Mucosa of gallbladder (tissue), 1 donor: ENCODE measurements at places on chromosomes 7 and 10. TPM values are rescaled to one million over a fixed set of nuclear protein-coding genes. Genes with fewer than 3 reads are reported as not detected.
A peak's percentile ranks its signal among the peaks of the same experiment; 100 is the strongest.

DNA sequence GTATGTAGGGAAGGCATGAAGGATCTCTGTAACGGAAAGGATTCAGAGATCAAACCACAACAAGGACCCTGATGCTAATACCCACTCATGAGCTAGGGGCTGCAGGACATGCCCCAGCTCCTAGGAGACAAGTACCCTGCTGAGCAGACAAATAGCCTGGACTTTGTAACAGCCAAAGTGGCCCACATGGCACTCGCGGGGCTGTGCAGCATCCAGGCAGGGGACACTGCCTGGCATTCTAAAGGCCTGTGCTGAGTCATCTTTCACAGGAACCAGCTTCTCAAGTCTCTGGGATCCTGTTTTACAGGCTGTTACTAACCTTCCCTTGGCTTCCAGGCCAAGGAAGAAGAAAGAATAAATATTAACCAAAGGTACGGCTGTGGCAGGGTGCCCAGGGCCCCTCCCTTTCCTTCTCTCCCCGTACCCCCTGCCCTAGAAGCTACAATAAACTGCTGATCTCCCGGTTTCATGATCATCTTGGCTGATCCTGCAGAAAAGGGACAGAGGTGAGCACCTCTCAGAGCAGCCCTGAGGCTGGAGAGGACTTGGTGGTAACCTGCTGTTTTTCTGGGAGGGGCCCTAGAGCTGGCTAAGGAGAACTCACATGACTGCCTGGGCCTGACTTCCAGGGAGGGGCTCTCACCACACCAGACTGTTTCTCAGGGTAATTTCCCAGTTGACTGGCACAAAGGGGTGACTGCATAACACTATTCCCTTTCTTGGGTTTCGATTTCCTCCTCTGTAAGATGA is 4.2 kb upstream of the RPEL1 start:
- peak; percentile 90 for DNase-seq

DNA sequence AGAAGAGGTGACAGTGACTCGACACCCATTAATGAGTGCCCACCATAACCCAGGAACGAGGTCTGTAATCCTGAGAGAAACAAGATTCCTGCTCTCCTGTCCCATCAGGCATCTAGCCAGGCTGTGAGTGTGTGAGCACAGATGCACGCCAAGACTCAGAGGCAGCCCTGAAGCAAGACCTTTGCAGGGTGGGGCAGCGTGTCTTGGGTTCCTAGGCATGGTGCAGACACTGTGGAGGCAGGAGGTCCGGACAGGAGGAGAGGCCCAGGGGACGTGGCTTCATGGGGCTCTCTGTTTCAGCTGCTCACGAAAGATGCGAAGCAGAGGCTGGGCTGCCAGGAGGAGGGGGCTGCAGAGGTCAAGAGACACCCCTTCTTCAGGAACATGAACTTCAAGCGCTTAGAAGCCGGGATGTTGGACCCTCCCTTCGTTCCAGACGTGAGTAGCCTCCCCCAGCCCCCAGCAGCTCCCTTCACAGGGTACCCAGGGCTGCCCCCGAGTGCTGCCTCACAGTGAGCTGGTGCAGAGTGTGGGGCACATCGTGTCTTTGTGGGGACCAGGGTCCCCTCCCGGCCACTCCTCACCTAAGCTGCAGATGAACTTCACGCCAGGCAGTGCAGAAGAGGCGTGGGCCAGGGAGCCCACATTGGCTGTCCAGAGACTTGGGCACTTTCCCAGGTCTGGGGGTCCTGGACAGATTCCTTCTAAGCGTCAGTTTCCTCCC is 94.5 kb downstream of the RGS10 start:
- no peak for DNase-seq

- DNase-seq = peak; percentile 87
Measured at GRCh38 chr10:32346551-32347362, at the start of gene EPC1. Gene EPC1 (minus strand): TSS chr10:32347158. CDS start chr10:32346915, 243 bp downstream.

Gene ADGRA1
- not detected for total RNA-seq

Gene ABI1
- 57.1 TPM for total RNA-seq

- DNase-seq = no peak
Measured at GRCh38 chr7:81973117-81973516, 203.3 kb upstream of the HGF start.

- no peak for DNase-seq
Measured at GRCh38 chr7:46321556-46322205, 400.6 kb upstream of the IGFBP3 start.

Gene MCMBP
- total RNA-seq = 36.6 TPM

- no peak for DNase-seq
Measured at GRCh38 chr7:34062826-34063225, 157.5 kb downstream of the BMPER start.

DNA sequence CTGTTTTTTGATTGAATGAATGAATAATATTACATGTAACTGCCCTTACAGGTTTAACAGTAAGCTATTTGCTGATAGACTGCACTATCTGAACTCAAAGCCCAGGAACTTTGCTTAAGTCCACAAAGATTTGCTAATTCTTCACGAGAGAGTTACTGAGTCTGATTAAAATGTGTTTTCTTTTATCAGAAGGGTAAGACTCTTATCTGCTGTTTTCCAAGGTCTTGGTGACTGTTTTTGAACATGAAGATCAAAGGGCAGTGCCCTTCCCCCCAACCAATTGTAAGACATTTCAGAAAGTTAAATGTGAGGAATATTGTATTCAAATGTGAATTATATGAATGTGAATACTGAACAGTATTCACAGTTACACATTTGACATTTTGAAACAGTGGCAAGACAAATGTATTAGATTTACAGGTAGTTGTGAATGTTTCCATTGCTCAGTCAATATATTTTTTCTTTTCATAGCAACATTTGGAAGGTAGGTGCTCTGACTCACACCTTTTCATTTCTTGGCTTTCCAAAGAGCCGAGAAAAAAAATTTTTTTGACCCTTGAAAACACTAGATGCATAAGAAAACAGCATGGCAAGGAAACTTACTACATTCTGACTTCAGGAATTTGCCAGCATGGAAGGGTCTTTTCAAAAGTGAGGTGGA is 62.7 kb downstream of the DKK1 start:
- no peak for DNase-seq

- no peak for DNase-seq
Measured at GRCh38 chr7:50431316-50431715, 18.8 kb downstream of the FIGNL1 start.

DNA sequence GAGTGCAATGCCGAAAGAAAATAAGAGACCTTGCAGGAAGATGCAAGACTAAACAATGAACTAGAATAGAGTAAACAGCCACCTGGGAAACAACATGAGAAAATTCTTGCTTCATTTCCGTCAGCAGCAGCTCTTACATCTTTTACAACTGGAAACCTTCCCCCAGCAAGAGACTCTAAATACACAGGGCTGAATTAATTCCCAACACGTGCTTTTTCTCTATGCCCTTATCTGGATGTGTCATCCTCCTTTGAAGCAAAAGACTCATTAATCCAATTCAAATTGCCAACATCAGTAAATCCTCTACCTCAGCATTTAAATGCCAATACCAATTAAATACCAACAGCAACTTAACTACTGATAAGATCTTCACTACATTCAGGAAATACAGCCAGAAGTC is 99.0 kb upstream of the PDE1C start:
- no peak for DNase-seq

DNA sequence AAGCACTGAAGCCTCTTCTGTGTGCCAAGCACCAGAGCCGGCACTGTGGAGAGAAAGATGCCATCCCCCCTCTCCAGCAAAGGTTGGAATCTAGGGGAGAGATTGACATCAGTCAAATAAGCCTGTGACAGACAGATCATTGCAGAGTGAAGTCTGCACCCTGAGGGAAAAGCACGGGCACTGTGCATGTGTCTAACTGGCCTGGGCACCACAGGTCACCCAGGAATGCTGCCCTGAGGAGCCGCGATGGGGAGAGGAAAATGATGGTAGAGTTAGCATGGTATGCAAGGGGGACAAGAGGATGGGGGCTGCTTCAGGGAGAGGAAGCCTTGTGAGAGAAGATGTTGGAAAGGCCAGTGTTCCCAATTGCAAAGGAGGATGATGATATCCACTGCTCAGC is 261.0 kb downstream of the GRID1 start:
- no peak for DNase-seq

DNA sequence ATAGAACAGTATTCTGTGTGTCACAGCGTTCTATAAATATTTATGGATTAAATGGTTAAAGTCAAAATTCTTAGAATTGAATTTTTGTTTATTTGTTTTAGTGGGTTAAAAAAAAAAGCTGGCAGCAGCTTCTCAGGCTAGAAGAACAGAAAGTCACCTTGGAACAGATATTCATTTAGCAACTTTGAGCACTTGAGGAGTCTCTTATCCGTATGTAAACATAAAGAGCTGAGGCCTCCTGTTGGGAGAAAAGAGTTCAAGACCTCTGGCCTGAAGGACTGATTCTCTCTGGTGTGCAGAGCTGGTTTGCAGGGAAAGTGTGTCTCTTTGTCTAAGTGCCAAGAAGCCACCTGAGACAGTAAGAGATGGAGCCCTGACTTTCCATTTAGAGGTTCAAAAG is 109.9 kb downstream of the HERPUD2 start:
- DNase-seq = no peak

GRCh38 chr10:13890233-13891127 is 303.7 kb downstream of the PRPF18 start:
- no peak for DNase-seq

Gene MOGAT3
- total RNA-seq = 0.14 TPM

Gene CCDC3
- 304 TPM for total RNA-seq

Gene HOGA1
- total RNA-seq = 13.3 TPM

- no peak for DNase-seq
Measured at GRCh38 chr10:102727037-102727818, 12.8 kb downstream of the SFXN2 start.

GRCh38 chr7:149310113-149310836 is 48.3 kb downstream of the ZNF783 start:
- no peak for DNase-seq

GRCh38 chr10:128221117-128221516 is 94.9 kb upstream of the MKI67 start:
- no peak for DNase-seq

DNA sequence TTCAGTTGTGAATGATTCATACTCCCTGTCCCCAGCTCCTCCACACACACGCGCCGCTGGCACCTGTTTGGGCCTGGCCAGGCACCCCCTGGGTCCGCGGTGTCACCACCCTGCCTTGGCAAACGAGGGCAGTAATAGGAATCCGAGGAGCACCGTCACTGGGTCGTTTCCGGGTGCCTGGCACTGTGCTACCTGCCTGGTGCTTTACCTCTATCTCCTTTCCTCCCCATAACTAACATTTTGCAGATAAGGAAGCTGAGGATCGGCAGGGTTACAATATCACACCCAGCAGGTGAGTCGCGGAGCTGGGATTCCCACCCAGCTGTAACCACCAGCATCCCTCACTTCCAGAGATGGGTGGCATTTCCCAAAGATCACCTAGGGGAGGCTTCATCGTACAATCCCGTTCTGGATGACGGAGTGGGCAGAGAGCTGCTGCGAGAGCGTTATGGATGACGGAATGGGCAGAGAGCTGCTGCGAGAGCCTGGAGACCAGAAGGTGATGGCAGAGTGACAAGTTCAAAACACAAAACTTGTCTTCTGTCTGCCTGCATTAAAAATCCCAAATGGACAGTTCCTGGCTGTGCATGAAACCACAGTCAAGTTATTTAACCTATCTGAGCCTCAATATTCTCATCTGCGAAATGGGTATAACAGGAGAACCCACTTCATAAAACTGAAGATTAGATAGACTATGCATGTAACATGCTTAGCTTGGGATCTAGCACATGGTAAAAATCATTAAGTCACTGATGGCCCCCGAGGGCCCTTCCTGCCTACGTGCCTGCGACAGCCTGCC is 1.1 kb upstream of the HSPA12A start:
- no peak for DNase-seq

DNA sequence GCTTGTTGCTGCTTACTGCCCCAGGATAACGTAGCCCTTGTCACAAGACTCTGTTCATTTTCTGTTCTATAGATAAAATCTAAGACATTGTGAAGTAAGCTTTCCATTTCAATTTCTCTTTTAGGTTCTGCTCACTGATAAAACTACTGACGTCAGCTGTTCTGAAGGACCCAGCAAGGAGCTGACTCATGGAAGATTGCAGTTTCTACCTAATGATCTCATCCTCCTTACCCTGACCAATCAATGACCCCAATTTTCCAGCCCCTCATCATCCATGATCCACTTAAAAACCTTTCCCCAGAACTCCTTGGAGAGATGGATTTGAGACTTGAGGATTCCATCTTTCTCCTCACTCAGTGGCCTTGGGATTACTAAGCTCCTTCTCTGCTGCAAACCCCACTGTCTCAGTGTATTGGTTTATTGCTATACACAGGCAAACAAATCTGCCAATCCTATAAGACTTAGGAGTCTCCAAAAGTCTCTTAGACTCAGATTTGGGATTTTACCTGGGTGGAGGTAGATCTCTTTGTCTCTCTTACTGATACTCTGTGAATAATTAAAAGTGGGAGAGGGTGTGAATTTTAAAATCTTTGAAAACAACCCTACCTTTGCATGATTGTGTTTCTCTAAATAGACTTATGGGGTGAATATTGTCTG is 109.2 kb upstream of the TRIM24 start:
- no peak for DNase-seq
